ENCODE measurements at places on chromosomes 13 and 19. TPM values are rescaled to one million over a fixed set of nuclear protein-coding genes. Genes with fewer than 3 reads are reported as not detected.
A peak's percentile ranks its signal among the peaks of the same experiment; 100 is the strongest.

Gene SSC5D
- total RNA-seq, result 0.48 TPM

Gene NMRK2
- not detected for total RNA-seq

Gene SULT2B1
- total RNA-seq, result not detected

Gene LILRB4
- total RNA-seq, result not detected

Gene SULT2A1
- total RNA-seq, result not detected

Gene CEACAM21
- not detected for total RNA-seq

Gene FAM98C
- total RNA-seq, result 14.9 TPM

Gene OBI1
- total RNA-seq, result 14.0 TPM

Gene PSG1
- total RNA-seq, result 0.40 TPM

Gene COMP
- not detected for total RNA-seq

GRCh38 chr13:99353836-99354235 lies 46.6 kb upstream of the GPR183 start:
- no peak for DNase-seq

DNA sequence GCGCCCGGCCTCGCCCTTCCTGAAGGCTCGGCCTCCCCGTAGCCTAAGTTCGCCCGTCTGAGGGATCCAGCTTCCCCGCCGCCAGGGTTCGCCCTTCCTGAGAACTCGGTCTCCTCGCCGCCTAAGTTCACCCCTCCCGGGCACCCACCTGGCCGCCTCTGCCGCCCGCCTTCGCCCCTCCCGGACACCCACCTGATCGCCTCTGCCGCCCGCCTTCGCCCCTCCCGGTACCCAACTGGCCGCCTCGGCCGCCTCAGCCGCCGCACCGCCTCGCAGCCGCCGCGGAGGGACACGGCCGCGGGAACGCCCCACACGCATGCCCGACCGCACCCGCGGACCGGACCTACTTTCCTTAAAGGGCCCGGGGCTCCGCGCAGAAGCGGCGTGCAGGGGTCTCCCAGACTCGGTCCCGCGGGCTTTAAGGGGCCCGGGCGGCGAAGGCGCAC lies at the start of gene MOB3A:
Gene MOB3A, minus strand, starts transcription at position 293 of the 446 bp plus-strand sequence. CDS start 17,766 bp downstream, outside the sequence.
- DNase-seq, result peak; percentile 92

GRCh38 chr13:28636069-28636468 lies 22.9 kb upstream of the POMP start:
- no peak for DNase-seq

GRCh38 chr13:110756219-110756631 lies 42.7 kb downstream of the ING1 start:
- DNase-seq, result no peak

- no peak for DNase-seq
Measured at GRCh38 chr19:48813123-48813913, 2.5 kb upstream of the BCAT2 start.

- DNase-seq, result no peak
Measured at GRCh38 chr19:48499316-48500090, 12.1 kb downstream of the LMTK3 start.

- DNase-seq, result no peak
Measured at GRCh38 chr13:52868190-52868589, 19.8 kb upstream of the PCDH8 start.

GRCh38 chr13:39602614-39603366 lies at the start of gene LHFPL6:
LHFPL6 (minus strand) TSS chr13:39603193.
- DNase-seq, result peak; percentile 84

DNA sequence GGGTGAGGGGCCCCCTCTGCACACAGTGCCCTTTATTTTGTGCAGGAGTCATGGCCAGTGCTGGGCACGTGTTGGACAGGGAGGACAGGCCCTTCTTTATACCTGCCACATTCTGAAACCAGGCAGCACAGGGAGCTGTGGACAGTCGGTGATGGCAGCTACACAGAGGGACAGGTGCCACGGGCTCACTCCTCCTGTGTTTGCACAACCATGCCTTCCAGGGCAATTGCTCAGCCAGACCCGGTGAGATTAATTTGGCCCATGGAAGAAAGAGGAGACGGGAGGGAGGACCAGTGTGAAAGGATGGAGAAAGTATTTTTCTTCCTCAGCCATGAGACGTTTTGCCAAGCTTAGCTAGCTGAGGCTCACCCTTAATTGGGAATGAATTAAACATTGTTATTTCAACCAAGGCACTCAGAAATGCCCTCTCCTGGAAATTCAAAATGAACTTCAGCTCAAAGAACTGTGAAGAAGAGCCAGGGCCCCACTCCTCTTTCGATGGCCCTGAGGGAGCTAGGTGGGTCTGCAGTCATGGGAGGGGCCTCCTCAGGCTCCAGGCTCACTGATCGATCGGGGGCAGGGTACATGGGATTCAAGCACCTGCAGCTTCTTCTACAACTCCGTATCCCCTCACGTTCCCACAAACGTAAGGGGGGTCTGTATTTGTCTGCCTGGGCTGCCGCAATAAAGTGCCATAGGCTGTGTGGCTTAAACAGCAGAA lies 41.2 kb downstream of the SHISA2 start:
- no peak for DNase-seq

DNA sequence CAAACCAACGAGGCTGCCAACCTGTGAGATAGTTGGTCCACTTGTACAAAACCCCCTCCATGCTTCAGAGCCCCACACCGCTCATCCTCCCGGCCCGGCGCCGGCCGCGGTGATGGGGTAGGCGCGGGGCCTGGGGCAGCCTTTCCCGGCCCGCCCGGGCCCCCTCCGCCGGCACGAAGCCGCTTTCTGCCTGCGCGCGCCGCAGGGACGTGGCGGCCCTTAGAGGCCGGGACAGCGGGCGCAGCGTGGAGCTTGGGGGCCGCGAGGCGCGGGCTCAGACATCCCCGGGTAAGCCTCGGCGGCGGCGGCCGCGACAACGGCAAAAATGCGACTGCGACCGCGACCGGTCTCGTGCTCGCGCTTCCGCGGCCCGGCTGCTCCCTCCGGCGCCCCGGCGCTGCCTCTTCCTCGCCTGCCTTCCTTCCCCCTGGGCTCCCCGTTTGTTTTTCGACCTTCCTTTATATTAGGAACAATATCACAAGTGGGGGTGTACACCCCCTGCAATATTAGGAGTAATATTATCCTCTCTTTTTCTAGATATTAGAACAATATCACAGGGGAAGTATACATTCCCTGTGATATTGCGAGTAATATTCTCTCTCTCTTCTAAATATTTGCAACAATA lies 53.9 kb upstream of the CEACAM21 start:
- no peak for DNase-seq

DNA sequence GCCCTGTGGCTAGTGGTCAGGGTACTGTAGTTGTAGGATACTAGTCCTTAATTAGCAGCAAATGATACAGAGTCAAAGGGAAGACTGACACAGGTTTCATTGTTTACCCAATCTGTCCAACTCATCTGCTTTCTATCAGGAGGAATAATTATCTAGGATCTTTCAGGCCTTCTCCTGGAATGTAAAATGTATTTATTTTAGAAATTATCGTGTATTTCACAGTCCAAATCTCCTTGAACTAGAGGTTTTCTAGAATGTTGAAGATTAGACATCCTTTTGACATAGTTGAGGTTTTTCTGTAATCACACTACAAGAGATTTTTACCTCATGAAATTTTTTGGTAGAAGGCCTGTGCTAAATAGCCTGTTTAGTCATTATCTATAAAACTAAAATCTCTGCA lies 1694.8 kb upstream of the PCDH20 start:
- no peak for DNase-seq

DNA sequence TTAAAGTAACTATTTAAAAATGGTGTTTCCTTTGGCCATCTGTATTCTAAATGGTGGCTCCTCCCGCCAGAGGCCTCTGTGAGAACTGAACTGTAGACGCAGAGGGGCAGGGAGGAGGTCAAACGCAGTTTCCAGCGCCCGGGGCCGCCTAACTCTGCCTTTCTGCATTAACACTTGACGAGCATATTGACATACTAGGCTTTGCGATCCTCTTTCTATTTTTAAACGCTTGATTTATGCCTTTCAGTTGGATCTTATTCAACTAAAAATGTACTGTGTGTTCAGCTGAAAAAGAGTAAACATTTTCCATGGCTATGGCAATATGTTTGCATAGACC lies 74.7 kb downstream of the SPACA7 start:
- DNase-seq, result no peak

- DNase-seq, result no peak
Measured at GRCh38 chr19:12783291-12783848, 7.9 kb upstream of the JUNB start.

GRCh38 chr19:37470216-37470615 lies 1.1 kb downstream of the ZNF570 start:
- no peak for DNase-seq

DNA sequence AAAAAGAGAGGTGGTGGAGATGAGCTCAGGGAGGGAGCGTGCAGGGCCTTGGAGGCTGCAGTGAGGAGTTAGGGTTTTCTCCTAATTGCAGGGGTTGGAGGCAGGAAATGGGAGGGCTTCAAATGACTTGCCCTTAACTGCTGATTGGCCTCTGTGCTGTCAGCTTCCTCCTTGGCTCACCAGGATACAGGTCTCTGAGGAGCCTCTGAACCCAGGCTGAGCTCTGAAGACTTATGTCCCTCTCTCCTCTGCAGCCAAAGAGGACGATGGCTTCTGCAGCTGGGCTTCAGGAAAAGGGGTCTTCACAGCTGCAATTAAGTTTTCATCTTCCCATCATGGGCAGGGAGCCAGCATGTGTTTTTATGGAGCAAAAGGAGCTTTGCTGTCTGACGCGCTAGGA lies 6.7 kb upstream of the RANBP3 start:
- no peak for DNase-seq

DNA sequence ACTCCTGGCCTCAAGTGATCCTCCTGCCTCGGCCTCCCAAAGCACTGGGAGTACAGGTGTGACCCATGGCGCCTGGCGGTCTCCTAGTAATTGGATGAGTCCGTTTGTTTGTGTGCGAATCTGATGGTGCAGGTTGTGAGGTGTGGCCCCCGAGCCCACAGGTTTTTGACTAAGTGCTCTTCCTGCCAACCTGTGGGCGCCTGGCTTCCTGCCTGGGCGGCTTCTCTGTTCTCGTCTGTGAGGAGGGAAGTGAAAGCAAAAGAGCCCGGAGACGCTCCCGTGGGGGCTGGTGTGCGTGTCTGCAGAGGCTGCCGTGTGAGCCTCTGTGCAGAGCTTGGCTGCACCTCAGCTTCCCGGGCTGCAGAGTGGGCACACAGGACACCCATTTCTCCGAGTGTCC lies 10.0 kb downstream of the ARHGAP45 start:
- peak; percentile 77 for DNase-seq

- DNase-seq, result no peak
Measured at GRCh38 chr19:40921005-40921897, 39.2 kb upstream of the CYP2A7 start.

DNA sequence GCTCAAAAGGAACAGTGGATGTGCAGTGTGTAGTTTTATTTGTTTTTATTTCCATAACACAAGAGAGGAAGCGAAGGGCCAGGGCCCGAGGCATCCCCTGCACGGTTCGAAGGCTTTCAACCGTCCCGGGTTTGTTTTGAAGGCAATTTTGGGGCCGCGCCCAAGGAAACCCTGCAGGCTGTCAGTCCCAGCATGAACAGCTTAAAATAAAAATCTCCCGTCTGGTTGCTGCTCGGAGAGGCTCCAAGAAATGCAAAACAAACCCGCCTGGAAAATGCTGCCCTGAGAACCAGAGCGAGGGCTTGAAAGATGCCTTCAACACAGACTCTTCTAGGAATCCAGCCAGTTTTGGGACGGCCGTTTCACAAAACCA lies 16.0 kb downstream of the LSM4 start:
- DNase-seq, result no peak

DNA sequence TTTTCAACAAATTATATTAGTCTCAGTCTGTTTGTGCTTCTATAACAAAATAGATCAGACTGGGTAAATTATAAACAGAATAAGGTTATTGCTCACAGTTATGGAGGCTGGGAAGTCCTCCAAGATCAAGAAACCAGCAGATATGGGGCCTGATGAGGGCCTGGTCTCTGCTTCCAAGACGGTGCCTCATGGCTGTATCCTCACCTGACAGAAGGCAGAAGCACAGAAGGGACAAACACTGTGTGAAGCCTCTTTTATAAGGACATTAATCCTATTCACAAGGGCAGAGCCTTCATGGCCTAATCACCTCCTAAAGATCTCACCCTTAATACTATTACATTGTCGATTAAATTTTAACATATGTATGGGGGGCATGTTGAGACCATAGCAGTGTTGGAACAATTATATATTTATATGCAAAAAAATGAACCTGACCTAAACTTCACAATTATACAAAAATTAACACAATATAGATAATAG lies 12.7 kb downstream of the F10 start:
- DNase-seq, result no peak

DNA sequence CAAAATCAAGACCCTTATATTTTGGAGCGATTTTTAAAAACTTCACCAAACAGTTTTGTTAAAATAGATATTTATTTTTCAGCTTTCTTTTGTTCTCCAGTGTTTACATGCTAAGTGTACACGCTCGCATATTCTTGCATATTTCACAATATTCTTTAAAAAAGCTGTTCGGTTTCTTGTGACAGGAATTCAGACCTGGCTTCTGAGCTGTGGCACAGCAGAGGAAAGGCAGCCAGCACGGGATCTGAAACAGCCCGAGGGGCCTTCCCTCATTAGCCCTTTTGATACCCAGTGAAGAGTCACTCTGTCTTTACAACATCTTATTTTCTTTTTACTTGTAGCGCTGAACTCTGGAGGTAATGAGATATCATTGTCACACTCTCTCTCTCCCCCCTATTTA lies 234.0 kb downstream of the B3GLCT start:
- no peak for DNase-seq

- no peak for DNase-seq
Measured at GRCh38 chr13:107743100-107743499, 472.2 kb downstream of the LIG4 start.

GRCh38 chr19:50427997-50428425 lies 4.7 kb upstream of the MYBPC2 start:
- no peak for DNase-seq

GRCh38 chr19:20472854-20473253 lies 92.7 kb downstream of the ZNF737 start:
- no peak for DNase-seq

GRCh38 chr19:42291435-42291810 lies 10.5 kb upstream of the PRR19 start:
- no peak for DNase-seq

DNA sequence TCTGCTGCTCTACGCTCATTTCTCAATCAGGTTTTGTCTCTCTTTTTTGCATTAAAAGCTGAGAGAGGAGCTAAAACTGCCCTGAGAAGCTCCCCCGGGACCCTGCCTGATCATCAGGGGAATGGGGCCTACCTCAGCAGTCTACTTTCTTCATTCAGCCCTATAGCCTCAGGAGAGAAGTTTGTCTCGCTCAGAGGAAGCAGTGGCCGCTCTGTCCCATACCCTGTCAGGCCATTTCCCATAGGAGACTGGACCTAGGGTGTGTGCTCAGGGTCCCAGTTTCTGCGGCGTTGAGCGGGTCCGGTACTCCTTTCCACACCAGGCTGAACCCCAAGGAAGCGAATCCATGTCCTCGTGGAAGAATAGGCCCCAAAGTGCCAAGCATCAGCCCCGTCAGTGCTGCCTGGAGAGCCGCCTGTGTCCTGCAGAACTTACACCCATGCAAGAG lies 21.7 kb downstream of the UBE2L5 start:
- DNase-seq, result no peak

DNA sequence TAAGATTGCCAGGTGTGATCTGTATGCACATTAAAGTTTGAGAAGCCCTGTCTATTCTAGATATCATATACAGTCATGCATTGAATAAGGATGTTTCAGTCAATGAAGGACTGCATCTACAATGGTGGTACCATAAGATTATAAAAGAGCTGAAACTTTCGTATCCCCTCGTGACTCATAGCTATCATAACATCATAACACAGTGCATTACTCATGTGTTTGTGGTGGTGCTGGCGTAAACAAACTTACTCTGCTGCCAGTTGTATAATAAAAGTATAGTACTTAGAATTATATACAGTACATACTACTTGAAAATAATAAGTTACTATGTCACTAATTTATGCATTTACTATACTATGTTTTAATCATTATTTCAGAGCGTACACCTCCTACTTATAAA lies 489.3 kb downstream of the GPC6 start:
- DNase-seq, result no peak

GRCh38 chr13:113901642-113902041 lies 37.8 kb upstream of the GAS6 start:
- no peak for DNase-seq
